ENCODE measurements at places on chromosomes 4 and X.

- no peak for DNase-seq
- H3K27me3 ChIP-seq: no peaks in the 10 kb centered on the region
- no peak overlapping the region for H3K4me3 ChIP-seq
- no peaks in the 10 kb centered on the region for H3K4me1 ChIP-seq
Measured at GRCh38 chr4:152360045-152360410, 175.9 kb downstream of the FBXW7 start.

- H3K4me3 ChIP-seq: no peak overlapping the region
- H3K27ac ChIP-seq: no peak overlapping the region
- no peak for DNase-seq
- H3K27me3 ChIP-seq: no peaks in the 10 kb centered on the region
- no peaks in the 10 kb centered on the region for H3K4me1 ChIP-seq
- H3K36me3 ChIP-seq: no peaks in the 10 kb centered on the region
Measured at GRCh38 chr4:3013839-3014350, 50.5 kb downstream of the GRK4 start.

DNA sequence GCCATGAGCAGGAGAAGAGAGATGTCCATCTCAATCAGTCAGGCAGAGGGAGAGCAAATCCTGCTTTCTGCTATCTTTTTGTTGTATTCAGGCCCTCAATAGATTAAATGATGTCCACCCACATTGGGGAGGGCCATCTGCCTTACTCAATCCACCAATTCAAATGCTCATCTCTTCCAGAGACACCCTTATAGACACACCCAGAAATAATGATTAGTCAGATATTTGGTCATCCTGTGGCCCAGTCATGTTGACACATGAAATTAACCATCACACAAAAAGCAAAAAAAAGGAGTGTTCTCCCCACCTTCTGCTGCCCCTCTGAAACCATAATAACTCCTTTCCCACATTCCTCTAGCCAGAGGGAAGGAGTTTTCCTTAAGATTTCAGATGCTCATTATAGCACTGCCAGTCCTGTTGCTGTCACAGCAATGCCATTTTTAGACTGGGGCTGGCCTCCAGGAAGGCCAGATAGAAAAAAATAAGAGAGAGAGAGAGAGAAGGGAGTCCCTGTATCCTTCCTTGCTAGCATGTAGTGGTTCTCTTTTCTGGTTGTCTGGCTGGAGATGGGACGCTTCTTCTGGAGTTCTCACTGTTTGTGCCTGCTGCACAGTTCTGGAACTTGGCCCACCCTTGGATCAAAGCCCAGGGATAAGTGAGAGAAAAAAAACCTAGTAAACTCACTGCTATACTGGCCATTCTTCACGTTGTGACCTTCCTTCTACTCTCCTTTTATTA, 177.7 kb downstream of the RBM46 start:
- no peak overlapping the region for H3K27ac ChIP-seq
- H3K27me3 ChIP-seq: no peaks in the 10 kb centered on the region
- no peaks in the 10 kb centered on the region for H3K4me1 ChIP-seq
- no peak for DNase-seq
- no peaks in the 10 kb centered on the region for H3K36me3 ChIP-seq

DNA sequence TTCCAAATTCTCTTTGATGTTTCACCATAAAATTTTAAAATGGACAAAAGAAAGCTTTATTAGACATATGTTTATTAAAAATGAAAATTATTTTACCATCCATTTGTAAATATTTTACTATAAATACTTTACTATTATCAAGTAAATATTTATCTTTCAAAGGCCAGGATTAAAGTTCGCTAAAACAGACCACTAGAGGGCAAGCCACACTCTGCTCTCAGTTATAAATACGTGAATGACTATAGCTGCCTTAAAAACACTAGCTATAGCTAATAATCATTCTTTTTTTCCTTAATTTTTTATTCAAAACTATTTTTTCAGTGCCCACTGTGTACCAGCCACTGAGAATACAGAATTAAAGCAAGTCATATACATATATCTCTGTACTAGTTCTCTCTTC, 38.6 kb downstream of the UNC5C start:
- H3K36me3 ChIP-seq: no peaks in the 10 kb centered on the region
- H3K4me1 ChIP-seq: no peaks in the 10 kb centered on the region
- H3K27me3 ChIP-seq: no peaks in the 10 kb centered on the region
- no peak overlapping the region for H3K4me3 ChIP-seq
- peak; percentile 24 for DNase-seq

DNA sequence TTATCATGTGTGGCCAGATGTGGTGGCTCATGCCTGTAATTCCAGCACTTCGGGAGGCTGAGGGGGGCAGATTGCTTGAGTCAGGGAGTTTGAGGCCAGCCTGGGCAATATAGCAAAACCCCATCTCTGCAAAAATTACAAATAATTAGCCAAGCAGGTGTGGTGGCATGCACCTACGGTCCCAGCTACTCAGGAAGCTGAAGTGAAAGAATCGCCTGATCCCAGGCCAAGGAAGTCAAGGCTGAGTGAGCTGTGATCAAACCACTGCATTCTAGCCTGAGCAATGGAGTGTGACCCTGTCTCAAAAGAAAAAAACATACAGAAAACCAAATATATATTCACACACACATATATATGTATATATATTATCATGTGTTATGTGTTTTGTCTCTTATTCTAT, 15.0 kb downstream of the APELA start:
- H3K36me3 ChIP-seq: no peaks in the 10 kb centered on the region
- no peak overlapping the region for H3K27ac ChIP-seq
- no peaks in the 10 kb centered on the region for H3K4me1 ChIP-seq
- DNase-seq: no peak
- H3K4me3 ChIP-seq: no peak overlapping the region
- H3K27me3 ChIP-seq: no peaks in the 10 kb centered on the region

DNA sequence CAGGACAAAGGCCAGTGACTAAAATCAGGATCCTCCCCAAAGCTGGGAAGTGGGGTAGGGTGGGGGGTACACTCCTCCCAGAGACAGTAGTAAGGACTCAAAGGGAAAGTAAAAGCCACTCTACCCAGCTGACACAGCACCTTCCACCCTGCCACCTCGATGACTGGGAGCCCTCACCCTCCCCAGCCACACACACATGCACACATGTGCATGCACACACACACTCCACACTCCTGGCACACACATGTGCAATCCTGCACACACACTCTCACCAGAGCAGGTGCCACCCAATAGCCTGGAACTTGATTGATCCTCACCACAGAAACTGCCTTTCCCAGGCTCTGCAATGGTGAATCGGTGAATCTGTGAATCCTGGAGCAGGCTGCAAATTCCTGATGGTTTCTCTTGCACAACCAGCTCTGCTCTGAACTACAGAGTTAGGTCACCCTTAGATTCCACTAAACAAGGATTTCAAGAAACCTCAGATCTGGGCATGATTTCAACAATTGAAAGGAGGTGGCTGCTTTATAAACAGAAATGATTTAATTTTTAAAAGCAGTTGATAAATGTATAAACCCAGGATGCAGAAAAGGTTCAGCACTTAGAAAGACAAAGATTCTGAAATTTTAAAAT, 21.5 kb downstream of the AMOT start:
- no peaks in the 10 kb centered on the region for H3K36me3 ChIP-seq
- H3K27ac ChIP-seq: no peak overlapping the region
- DNase-seq: no peak
- no peak overlapping the region for H3K4me3 ChIP-seq

GRCh38 chr4:24980064-24980690, 50.6 kb downstream of the LGI2 start:
- peak; percentile 54 for DNase-seq
- no peaks in the 10 kb centered on the region for H3K27me3 ChIP-seq
- H3K36me3 ChIP-seq: no peaks in the 10 kb centered on the region
- no peak overlapping the region for H3K4me3 ChIP-seq
- peaks cover 2% of the 10 kb centered on the region for H3K4me1 ChIP-seq

GRCh38 chr4:187550256-187550950, 445.2 kb upstream of the ZFP42 start:
- no peaks in the 10 kb centered on the region for H3K36me3 ChIP-seq
- H3K27me3 ChIP-seq: no peaks in the 10 kb centered on the region
- no peaks in the 10 kb centered on the region for H3K4me1 ChIP-seq

Measured in DND-41 (cell line).